Non-pigmented ciliary epithelial cell (primary cell): ENCODE measurements at places on chromosomes 1 and 21.

GRCh38 chr1:58345215-58346035 is 201.1 kb downstream of the OMA1 start:
- no peak for DNase-seq

DNA sequence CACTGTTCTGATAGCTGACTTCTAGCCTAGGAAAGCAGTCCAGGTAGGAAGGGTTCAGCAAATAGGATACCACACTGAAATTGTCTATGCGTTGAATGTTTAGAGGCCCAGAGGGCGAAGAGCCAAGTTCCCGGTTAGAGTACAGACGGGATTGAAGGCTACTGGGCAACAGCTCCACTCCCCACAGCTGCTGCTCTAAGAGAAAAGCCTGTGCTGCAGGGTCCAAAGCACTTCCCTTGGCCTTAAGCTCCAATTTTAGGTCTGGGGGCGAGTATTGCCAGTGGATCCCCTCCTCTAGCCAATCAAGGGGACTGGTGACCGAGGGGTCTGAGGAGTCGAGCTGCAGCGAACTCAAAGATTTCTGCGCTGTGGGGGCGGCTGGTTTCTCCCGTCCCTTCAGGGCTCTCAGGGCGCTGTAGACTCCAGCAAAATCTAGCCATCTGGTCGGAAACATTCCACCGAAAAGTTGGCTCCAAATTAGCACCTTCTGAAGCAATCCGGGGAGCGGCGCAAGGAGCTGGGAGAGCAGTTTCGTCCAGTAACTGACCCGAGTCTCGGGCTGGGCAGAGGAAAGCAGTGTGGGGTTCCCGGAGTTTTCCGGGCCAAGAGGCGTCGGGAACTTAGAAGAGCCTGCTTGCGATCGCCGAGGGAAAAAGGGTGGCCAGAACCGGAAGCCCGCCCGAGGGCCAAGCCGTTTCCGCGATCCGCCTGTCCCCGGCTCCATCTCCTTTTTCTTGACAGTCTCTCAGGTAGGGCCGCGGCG is 748 bp downstream of the PPP1R15B start:
- no peak for DNase-seq

GRCh38 chr1:15727021-15727420 is 9.0 kb upstream of the SLC25A34 start:
- DNase-seq, result no peak

- DNase-seq, result no peak
Observed at GRCh38 chr1:14648896-14649855, 50.7 kb downstream of the KAZN start.

DNA sequence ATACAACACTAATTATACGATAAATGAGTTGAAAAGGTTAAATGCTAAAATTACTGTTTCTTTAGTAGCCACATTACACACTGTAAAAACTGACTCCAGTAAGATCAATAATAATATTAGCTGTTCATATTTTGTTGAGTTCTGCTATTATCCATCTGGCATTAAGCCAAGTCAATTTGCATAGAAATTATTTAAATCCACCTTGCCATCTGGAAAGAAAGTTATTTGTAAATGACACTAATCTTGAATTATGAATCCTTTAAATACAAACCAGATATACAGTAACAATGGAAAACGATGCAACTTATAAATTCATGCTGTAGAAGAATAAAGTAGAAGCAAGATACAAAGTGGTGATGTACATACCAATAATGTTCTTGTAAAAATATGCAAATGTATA is 81.4 kb upstream of the BCL10 start:
- no peak for DNase-seq

DNA sequence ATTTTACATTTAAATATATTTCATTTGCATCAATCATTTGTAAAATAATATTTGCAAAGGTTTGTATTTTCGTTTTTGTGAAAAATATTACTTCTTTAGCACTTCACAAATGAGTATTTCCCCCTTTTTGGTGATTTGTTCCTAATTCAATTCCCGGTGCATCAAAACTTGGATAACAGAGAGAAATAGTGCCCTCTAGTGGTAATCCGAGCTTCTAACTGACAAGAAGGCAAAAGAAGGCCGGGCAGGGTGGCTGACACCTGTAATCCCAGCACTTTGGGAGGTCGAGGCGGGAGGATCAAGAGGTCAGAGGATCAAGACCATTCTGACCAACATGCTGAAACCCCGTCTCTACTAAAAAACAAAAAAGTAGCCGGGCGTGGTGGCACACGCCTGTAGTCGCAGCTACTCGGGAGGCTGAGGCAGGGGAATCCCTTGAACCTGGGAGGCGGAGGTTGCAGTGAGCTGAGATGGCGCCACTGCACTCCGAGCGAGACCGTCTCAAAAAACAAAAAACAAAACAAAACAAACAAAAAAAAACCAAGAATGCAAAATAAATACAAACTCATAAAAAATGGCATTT is 137.7 kb downstream of the COL11A1 start:
- DNase-seq, result peak; percentile 9

DNA sequence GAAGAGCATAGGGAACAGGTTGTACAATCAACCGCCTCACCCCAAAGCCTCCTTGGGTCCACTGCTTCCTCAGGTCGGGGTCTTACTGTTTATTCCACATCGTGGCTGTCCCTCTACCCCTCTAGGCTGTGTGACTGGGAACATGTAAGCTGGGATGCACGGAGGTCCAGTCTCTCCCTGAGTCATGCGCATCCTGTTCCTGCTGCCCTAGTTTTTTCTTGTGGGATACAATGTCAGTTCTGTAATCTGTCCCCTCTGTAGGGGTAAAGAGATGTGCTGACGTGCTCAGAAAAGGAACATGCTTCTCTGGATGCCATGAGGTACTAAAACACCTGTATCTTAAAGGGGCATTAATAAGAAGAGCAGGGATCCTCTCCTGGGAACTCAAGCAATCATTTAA is 66.2 kb downstream of the SLC45A1 start:
- no peak for DNase-seq

- DNase-seq, result peak; percentile 30
Observed at GRCh38 chr21:39314143-39315027, 953 bp upstream of the BRWD1 start.

DNA sequence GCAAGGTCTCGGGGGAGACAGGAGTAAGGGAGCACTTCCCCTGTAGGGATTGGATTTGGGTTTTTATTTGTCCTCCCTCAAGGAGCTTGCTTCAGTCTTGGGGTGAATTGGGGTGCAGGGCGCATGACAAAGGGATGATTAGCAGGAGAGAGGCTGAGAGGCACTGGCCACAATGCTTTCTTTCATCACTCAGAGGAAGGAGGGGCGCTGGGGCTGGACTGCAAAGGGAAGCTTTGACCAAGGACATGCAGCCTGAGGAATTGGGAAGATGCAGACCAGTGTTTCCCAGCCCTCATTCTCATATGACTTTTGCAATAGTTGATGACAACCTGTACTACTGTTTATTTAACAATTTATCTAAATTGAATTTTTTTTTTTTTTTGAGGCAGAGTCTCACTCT is 34.1 kb upstream of the PDPN start:
- DNase-seq, result no peak

DNA sequence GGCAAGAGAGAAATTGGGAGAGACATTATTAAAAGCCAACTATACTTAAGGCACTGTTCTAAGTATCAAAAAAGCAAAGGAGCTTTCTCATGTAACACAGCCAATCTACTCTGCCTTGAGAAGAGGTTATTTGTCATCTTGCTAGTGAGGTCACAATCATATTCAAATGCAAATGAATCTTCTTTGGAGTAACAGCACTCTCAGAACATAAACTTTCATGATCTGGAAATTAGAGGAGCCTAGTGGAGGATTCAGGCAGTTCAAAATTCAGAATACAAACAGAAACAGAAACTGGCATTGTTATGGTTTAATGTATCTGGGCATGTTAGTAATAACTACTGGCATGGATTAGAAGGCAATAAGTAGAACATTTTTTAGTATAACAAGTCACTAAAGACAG is 57.4 kb downstream of the ARID4B start:
- DNase-seq, result no peak

DNA sequence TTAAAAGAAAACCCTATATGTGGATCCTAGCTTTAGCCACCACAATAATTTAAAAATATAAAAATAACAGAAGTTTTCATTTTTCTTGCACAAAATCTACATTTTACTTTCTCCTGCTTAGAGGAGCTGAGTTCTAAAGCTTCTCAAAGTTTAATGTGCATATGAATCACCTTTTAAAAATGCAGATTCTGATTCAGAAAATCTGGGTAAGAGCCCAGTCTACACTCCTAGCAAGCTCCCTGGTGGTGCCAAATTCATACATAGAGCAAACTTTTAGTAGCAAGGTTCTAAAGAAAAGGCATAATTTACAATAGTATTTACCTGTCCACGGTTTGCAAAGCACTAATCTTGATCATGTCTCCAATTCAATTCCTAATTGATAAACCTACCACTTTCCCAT is 19.3 kb downstream of the RSBN1 start:
- no peak for DNase-seq

DNA sequence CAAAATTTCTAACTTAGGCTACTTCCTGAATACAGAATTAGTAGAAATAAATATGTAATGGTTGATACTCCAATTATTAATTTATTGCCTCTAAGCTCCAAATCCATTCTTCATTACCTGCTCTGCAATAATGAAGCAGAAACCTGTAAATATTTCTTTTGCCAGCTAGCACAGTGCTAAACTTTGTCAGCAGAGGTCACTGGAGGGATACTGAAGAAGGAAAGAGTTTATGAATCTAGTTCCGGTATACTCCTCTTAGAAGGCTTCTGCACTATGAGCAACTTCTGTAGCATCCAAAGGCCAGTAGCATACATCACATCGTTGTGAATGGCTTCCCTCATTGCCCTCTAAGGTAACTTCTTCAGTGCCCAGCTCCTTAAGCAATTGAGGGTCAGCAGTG is 81.0 kb upstream of the LHX8 start:
- DNase-seq, result no peak

DNA sequence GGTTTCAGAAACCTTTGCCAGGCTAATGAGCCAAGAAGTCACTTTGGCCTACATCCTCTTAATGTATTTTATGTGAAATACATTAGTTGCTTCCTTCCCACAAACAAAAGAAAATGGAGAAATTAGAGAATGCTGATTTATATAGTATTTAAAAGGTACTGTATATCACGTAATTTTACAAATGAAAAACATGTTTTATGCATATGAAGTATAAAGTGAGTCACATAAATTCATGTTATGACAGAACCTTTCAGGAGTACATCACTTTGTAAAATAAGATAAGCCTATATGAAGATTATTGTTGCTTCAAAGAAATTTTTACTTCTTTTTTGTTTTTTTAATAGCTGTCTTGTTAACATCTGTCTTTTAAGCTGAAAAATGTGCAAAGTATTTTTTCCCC is 4.6 kb downstream of the DR1 start:
- no peak for DNase-seq
